ENCODE measurements at places on chromosomes 6 and 20. TPM values are rescaled to one million over a fixed set of nuclear protein-coding genes. Genes with fewer than 3 reads are reported as not detected.

VPS16 gene
- 35.3 TPM for total RNA-seq

SLC29A1 gene
- total RNA-seq, result 17.5 TPM

ELOVL5 gene
- 65.0 TPM for total RNA-seq

MAP7 gene
- total RNA-seq, result 19.7 TPM

TRDN gene
- 2.8 TPM for total RNA-seq

PHACTR2 gene
- 59.9 TPM for total RNA-seq

DPPA5 gene
- total RNA-seq, result not detected

RSPH9 gene
- total RNA-seq, result 1.6 TPM

SEL1L2 gene
- total RNA-seq, result not detected

OPRL1 gene
- 5.2 TPM for total RNA-seq

FAXC gene
- total RNA-seq, result 31.7 TPM

NMBR gene
- 1.5 TPM for total RNA-seq

PBOV1 gene
- not detected for total RNA-seq

ATAT1 gene
- 27.2 TPM for total RNA-seq

IER3 gene
- 23.9 TPM for total RNA-seq

HTR1B gene
- 1.0 TPM for total RNA-seq

BCLAF1 gene
- total RNA-seq, result 218 TPM

OR2H1 gene
- total RNA-seq, result not detected

EYS gene
- 4.5 TPM for total RNA-seq

ZC2HC1B gene
- 0.17 TPM for total RNA-seq

EPPIN gene
- total RNA-seq, result 0.10 TPM

PRKN gene
- total RNA-seq, result 9.5 TPM

PGC gene
- not detected for total RNA-seq

ADGRG6 gene
- total RNA-seq, result 32.0 TPM

PIGU gene
- total RNA-seq, result 21.7 TPM

CASS4 gene
- total RNA-seq, result 1.5 TPM

Measured in spinal cord (tissue), 10 donors.